Astrocyte (in vitro differentiated cells and primary cell): ENCODE measurements at places on chromosomes 11 and 22. TPM values are rescaled to one million over a fixed set of nuclear protein-coding genes. Genes with fewer than 3 reads are reported as not detected.

GRCh38 chr11:114080219-114080618 lies 20.7 kb downstream of the ZBTB16 start:
- no peak for DNase-seq

GRCh38 chr22:24926849-24927579 lies 19.5 kb downstream of the LHFPL7 start:
- DNase-seq: peak; percentile 42

DNA sequence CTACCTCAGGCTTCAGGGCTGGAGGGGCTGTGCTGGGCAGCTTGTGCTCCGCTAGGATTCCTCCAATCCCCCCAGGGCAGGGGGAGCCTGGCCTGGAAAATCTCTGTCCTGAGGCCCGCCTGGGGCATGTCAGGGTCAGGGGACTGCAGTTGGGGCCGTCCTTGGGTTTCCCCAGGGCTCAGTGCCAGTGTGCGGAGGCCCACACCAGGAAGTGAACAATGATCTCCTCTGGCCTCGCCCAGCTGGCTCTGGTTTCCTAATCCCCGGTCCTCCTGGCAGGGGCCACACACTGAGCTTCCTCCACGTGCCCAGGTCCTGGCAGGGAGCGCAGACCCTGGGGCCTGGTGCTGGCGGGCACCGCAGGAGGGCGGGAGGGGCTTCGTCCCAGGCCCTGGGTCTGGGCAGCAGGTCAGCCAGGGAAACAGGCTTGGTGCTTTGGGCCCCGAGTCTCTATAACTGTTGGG lies 1.4 kb upstream of the MUC2 start:
- DNase-seq: peak; percentile 25

- no peak for DNase-seq
Measured at GRCh38 chr11:20081336-20081735, 78.9 kb downstream of the DBX1 start.

- no peak for DNase-seq
Measured at GRCh38 chr11:93959663-93960062, 61.5 kb upstream of the HEPHL1 start.

- DNase-seq: no peak
Measured at GRCh38 chr11:796565-797295, 1.4 kb downstream of the SLC25A22 start.

DNA sequence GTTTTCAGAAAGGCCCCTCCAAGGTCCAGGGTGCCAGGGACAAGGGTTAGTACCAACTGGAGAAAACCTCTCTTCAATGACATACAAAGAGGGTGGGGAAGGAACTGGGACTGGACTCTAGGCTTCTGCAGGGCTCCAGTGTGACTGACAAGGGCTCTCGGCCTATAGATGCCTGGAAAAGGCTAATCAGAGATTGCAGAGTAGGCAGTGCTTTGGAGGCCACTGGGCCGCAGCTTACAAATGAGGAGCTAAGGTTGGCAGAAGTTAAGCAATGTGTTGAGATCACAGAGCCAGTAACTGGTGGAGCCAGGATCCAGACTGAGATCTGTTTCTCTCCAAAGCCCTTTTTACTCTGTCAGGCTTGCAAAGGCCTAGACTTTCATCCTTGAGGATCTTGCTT lies 7.4 kb upstream of the DGKZ start:
- no peak for DNase-seq

GRCh38 chr22:27755521-27756211 lies 45.9 kb downstream of the MN1 start:
- no peak for DNase-seq

GRCh38 chr11:87019613-87020271 lies 18.0 kb upstream of the TMEM135 start:
- DNase-seq: no peak

GRCh38 chr22:36971341-36972125 lies 47.7 kb downstream of the TST start:
- DNase-seq: no peak

- DNase-seq: no peak
Measured at GRCh38 chr11:121669422-121669821, 216.7 kb upstream of the SORL1-AS1 start.

- peak; percentile 55 for DNase-seq
Measured at GRCh38 chr11:27353593-27354358, 9.2 kb downstream of the CCDC34 start.

GRCh38 chr11:12271826-12272366 lies 105.5 kb upstream of the PARVA start:
- no peak for DNase-seq

- DNase-seq: no peak
Measured at GRCh38 chr22:49481659-49482399, 345.8 kb downstream of the BRD1 start.

GRCh38 chr22:29475550-29475949 lies 4.5 kb upstream of the NEFH start:
- no peak for DNase-seq

- DNase-seq: no peak
Measured at GRCh38 chr11:46894961-46895360, 23.4 kb downstream of the LRP4 start.

DNA sequence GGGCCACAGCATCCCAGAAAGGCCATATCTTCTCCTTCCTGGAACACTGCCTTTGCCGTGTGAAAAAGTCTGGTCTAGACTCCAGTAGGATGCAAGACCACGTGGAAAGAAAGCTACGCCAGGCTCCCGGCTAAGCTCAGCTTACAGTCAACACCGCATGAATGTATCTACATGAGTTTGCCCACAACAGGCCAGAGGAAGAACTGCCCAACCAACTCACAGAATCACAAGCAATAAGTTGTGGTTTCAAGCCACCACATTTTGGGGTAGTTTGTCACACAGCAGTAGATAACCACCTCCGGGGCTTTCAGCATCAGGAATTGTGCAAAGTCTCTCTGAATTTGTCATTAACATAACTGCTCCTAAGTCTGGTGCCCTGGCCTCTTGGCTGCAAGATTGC lies 27.3 kb downstream of the HSPA8 start:
- no peak for DNase-seq

- DNase-seq: no peak
Measured at GRCh38 chr11:6237266-6237665, 1.6 kb upstream of the CNGA4 start.

- DNase-seq: no peak
Measured at GRCh38 chr22:41429232-41429950, 17.2 kb downstream of the TOB2 start.

The FERMT3 gene
- total RNA-seq: 1.3 and 1.6 TPM in 2 replicates

The C11orf21 gene
- total RNA-seq: not detected in 2 replicates

The ANKRD42 gene
- 15.0 and 16.4 TPM in 2 replicates for total RNA-seq

The GLYAT gene
- not detected in 2 replicates for total RNA-seq

The IPO7 gene
- total RNA-seq: 142 and 158 TPM in 2 replicates

The ALDH3B1 gene
- 1.1 and 1.3 TPM in 2 replicates for total RNA-seq

The MS4A15 gene
- total RNA-seq: not detected in 2 replicates

The CCDC116 gene
- 0.11 and 0.22 TPM in 2 replicates for total RNA-seq

The OR4A16 gene
- total RNA-seq: not detected in 2 replicates

The KRTAP5-2 gene
- total RNA-seq: not detected in 2 replicates

The LRRC4C gene
- total RNA-seq: 9.0 and 15.3 TPM in 2 replicates

The TNNI2 gene
- total RNA-seq: not detected in 2 replicates

The DERL3 gene
- total RNA-seq: 0.70 and 0.82 TPM in 2 replicates

The PARVA gene
- 106 TPM in 2 replicates for total RNA-seq

The ESAM gene
- total RNA-seq: 9.4 and 22.0 TPM in 2 replicates

The SLC25A45 gene
- total RNA-seq: 1.9 and 2.6 TPM in 2 replicates

The TRIM51G gene
- total RNA-seq: not detected in 2 replicates

The MMP27 gene
- not detected in 2 replicates for total RNA-seq

The PNPLA5 gene
- not detected in 2 replicates for total RNA-seq
